Caki2 (cell line): ENCODE measurements at places on chromosomes 7 and 10. TPM values are rescaled to one million over a fixed set of nuclear protein-coding genes. Genes with fewer than 3 reads are reported as not detected.
A peak's percentile ranks its signal among the peaks of the same experiment; 100 is the strongest.

PMPCB gene
- 89.3 and 92.5 TPM in 2 replicates for total RNA-seq

MMP21 gene
- not detected in 2 replicates for total RNA-seq

ANKRD7 gene
- 1.9 and 4.0 TPM in 2 replicates for total RNA-seq

PKD2L1 gene
- not detected in 2 replicates for total RNA-seq

CYP2C19 gene
- total RNA-seq = 0.41 TPM in 1 of 2 replicates, not detected in the other

CHRM2 gene
- total RNA-seq = not detected in 2 replicates

SPDYE16 gene
- total RNA-seq = 2.2 TPM in 1 of 2 replicates, not detected in the other

CHST12 gene
- total RNA-seq = 5.1 and 12.7 TPM in 2 replicates

GRCh38 chr7:128084896-128085608, 53.8 kb upstream of the LRRC4 start:
- no peak for DNase-seq

DNA sequence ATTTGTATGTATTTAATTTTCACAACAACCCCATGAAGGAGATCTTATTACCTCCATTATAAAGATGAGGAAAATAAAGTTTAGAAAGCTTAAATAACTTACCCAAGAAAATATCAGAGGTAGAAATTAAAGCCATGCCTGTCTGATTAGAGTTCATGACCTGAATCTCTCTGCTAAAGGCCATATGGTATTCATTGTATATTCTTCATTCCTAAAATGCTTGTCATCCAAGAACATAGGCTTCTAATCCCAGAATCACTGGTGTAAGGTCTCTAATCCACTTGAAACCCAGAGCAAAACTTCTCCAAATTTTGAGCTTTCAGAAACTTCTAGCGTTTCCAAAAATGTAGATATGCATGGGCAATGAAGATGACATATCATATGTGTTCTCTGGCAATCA, 72.3 kb upstream of the YAE1 start:
- DNase-seq = no peak

DNA sequence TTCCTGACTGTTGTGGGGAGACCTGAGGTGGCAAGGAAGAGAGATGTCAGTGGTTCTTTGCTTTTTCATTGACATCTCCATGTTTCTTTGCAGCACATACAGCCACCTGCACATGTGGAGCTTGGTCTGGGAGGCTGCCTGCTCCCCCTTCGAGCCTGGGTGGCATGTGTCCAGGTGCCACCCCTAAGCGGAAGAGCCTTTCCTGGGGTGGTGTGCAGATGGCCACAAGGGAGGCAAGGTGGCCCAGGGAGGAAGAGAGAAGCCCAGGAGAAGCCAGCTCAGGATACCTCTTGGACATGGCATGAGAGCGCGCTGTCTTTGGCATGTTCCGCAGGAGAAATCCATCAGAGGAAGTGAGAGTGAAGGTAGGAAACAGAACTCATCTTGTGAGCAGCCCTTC, 105.9 kb upstream of the NPTX2 start:
- no peak for DNase-seq

- no peak for DNase-seq
Measured at GRCh38 chr10:126939706-126940105, 34.5 kb downstream of the DOCK1 start.

DNA sequence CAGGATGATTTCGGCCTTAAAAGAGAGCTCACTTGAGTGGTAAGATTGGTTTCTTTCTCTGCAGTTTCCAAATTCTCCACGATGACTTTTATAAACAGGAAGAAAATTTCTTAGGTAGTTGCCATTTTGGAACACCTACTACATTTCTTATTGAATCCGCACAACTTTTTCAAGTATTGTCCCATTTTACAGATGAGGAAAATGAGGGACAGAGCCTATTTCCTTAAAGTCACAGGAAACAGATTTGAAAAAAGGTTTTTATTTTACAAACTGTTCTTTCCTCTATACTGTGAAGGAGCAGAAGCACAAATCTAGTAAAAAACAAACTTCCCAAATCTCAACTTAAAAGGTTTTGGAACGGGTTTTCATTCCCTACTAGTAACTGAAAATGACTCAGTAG, 2.7 kb downstream of the YWHAG start:
- no peak for DNase-seq

DNA sequence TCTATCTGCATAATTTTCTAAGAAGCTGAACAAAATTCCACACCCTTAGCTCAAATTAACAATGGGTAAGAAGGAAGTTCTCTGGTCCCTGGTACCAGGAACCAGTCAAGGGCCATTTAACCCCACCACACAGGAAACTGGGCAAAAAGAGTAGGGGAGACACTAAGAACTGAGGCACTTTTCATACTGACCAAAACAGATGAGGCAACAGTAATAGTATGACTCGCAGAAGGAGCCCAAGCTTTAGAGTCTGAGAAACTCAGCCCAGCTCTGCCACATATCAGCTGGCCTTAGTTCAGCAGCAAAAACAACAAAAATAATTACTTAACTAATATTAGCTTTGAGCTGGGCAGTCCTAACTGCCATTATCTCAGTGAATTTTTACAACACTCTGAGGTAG, 221.2 kb downstream of the FAM107B start:
- no peak for DNase-seq

- no peak for DNase-seq
Measured at GRCh38 chr7:17654940-17655339, 285.4 kb downstream of the SNX13 start.

- DNase-seq = peak; percentile 3
Measured at GRCh38 chr10:111511751-111512150, 434.9 kb downstream of the ADRA2A start.

DNA sequence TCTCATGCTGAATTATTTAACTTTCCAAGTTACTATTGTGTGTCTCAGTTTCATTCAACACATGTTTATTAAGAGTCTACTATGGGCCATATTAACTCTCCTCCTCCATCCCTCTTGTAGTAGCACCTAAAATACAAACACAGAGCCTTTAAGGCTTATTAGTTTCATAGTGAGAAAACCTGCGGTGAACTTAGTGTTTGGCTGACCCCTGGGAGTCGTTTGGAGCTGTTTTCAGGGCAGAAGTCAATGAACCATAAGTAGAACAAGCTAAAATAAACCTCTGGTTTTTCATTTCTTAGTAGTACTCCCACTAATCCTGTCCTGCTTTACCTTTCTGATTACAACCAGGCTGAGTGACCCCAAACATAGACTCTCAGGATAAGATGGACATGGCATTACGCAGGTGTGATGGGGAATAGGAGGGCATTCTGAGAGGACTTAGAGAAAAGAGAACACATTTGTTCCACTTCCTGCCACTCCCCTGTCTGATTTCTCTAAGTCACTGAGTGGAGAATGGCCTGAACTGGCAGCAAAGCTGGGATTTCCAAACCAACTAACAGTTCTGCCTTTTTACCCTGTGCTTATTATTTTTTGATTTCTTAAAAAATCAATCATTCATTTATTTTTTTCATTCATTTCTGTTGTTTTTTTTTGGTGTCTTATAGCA, 74.5 kb downstream of the LRMDA start:
- DNase-seq = no peak

GRCh38 chr7:12633582-12633981, 53.9 kb upstream of the ARL4A start:
- no peak for DNase-seq

DNA sequence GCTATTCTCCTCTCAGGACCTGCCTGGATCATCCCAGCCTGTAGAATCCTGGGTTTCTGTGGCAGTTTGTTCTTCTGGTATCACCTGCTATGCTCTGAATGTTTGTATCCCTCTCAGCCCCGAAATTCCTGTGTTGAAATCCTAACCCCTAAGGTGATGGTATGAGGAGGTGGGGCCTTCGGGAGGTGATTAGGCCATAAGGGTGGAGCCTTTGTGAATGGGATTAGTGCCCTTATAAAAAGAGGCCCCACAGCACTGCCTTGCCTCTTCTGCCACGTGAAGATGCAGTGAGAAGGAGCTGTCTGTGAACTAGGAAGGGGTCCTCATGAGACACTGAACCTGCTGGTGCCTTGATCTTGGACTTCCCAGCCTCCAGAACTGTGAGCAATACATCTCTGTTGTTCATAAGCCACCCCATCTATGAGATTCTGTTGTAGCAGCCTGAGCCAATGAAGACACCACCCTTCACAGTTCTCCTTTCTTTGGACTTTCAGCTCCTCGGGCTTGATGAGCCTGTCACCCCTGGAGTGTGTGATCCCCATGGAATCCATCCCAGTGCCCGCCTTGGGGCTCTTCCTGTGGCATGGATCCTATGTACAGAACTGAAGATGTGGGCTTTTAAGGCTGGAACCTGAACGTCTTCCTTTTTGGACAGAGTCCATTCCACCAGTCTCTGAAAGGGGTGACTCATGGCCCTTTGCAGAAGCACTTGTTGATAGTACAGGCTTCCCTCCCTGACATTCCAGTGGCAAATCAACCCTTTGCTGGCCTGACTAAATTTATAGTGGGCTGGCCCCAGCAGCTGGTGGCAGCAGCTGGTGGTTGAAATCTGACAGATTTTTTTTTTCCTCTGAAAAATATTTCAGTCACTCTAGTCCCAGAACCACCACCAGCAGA, 138.0 kb downstream of the TACC2 start:
- DNase-seq = peak; percentile 60

DNA sequence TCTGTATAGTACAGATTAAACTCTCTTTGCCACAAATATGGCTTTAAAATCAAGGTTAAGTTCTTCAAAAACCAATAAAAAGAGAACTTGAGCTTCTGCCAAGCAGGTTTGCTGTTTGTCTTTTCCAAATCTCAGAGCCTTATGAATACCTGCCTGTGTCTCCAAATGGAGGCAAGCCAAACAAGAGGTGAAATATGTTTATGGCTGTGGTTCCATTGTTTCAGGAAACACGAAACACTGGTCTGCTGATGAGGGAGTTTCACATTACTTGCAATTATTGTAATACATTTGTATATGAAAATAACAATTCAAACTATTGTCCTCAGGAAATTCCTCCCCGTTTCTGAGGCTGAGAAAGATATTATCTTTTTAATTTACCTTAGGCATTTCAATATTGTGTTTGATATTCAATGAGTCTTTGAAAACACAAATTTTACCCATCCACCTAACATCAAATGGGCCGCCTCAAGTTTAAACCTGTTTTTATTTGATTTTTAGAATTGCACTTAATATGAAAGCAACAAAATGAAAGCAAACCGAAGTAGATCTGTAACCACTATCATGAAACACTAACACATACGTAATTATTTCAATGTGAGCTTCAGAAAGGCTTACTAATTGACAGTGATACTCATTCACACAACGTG, 359.3 kb downstream of the HGF start:
- no peak for DNase-seq

DNA sequence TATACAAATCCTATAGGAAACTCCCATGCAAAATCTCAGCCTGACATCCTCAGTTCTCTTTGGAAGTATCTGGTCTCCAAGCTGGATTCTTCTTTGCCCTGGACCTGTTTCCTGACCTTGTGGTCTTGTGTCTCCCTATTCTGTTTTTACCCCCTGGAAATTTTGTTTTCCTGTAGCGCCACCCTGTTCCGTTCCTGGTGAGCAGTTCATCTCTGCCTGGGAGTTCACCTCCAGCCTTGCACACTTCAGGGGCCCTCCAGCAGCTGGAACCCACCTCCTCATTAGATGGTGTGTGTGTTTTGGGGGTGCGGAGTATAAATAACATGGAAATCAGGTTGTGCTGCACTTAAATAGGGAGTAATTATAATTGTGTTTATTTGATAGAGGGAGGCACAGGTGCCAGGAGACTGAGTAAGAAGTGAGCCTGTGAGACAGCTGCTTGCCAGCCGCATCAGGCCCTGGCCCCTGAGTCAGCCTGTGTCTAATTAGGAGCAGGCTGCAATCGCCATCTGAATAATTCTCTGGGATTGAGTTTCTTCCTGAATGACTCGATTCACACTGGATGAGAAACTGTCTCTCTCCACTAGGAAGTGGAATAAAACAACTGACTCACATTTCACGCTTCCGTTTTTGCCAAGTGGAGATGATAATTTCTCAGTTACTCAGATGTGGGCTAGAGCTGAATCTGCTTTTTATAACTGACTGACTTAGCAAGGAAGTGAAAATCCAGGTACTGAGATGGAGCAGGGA, 69.4 kb upstream of the HECTD2 start:
- peak; percentile 45 for DNase-seq

DNA sequence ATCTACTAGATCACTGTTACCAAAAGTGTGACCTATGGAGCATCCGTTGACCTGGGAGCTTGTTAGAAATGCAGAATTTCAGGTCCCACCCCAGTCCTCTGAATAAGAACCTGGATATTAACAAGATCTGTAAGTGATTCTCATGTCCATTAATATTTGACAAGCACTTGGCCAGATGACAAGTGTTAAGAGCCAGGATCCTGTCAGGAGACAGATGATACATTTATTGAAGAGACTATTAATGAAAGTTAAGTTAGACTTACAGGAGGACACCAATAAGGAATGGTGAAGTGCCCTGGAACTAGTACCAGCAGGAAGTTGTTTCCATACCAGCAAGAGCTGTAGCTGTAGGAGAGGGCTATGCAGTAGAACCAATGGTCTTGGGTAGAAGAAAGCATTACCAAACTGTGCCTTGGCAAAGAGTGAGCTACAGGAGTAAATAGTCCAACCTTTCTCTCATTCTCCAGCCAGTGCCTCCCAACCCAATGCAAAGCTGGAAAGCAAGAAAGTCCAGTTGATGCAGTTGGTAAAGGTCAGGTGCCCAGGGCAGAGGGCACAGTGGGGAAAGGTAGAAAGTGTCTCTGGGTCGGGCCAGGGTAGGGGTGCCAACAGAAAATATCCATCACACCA, 35.3 kb upstream of the ADD3 start:
- no peak for DNase-seq

- DNase-seq = no peak
Measured at GRCh38 chr7:37283716-37284115, 164.9 kb downstream of the ELMO1 start.

- no peak for DNase-seq
Measured at GRCh38 chr10:100427374-100427773, 35.4 kb upstream of the WNT8B start.

- no peak for DNase-seq
Measured at GRCh38 chr10:61076572-61077114, 132.7 kb upstream of the RHOBTB1 start.

- no peak for DNase-seq
Measured at GRCh38 chr7:2037808-2038522, 194.8 kb downstream of the MAD1L1 start.

GRCh38 chr7:41538810-41539724, 163.8 kb downstream of the INHBA start:
- no peak for DNase-seq

DNA sequence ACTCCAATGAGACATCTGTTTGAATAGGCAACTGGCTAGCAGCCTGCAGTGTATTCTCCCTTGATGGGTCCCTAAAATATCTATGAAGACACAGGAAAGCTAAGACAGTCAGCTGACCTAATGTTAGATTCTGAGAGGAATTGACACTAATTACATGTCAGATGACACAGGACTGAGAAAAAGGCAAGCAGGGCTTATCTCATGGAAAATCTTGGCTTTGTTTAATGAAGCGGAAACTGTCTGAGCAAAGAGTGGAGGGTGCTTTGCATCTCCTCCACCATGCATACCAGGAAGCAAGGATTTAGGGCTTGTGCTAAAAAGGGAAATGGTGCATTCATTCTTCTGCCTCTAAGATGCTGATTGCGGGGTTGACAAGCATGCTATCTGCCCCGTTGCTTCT, 135.5 kb upstream of the GLI3 start:
- DNase-seq = peak; percentile 39

DNA sequence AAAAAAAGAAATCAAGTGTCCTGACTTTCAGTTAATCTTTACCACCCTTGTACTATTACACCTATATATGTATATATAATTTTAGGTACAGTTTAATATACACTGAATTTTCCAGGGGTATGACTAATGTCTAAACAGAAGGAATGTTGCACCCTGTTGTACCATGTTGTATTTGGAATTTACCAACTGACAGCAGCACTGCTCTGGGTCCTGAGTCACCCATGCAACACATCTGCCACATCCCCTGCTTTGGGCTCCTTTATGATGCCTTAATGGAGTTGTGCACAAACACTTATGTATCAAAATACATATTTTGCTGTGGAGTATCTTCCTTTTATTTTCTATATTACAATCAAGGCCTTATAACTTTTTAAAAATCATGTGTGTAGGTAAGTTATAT, 21.2 kb downstream of the YAE1 start:
- DNase-seq = no peak
